ENCODE measurements at places on chromosomes 3 and 15.

GRCh38 chr3:13013994-13014754, 59.1 kb downstream of the IQSEC1 start:
- DNase-seq = no peak

DNA sequence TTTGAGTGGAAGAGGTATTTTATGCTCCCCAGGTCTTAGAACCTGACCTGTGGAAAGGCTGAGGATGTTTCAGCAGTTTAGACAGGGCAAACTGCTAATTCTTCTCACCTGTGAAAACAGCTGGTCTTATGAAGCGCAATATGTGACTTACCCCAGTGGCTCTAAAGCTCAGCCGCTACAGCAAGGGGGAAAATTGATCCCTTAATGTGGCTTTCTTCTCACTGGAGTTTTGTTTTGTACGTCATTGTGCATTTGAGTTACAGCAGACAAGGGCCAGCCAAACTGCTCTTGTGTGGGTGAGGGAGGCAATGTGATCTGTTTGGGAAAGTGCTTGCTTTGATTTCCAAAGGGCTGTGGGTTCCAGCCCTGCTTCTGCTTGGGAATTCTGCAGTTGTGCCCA, 293.4 kb upstream of the LRRFIP2 start:
- DNase-seq = no peak

- DNase-seq = no peak
Observed at GRCh38 chr3:46082849-46083248, 55.6 kb upstream of the XCR1 start.

- DNase-seq = no peak
Observed at GRCh38 chr3:124552224-124552623, 178.0 kb upstream of the UMPS start.

GRCh38 chr3:67384760-67385397, 269.5 kb downstream of the SUCLG2 start:
- DNase-seq = peak; percentile 37

DNA sequence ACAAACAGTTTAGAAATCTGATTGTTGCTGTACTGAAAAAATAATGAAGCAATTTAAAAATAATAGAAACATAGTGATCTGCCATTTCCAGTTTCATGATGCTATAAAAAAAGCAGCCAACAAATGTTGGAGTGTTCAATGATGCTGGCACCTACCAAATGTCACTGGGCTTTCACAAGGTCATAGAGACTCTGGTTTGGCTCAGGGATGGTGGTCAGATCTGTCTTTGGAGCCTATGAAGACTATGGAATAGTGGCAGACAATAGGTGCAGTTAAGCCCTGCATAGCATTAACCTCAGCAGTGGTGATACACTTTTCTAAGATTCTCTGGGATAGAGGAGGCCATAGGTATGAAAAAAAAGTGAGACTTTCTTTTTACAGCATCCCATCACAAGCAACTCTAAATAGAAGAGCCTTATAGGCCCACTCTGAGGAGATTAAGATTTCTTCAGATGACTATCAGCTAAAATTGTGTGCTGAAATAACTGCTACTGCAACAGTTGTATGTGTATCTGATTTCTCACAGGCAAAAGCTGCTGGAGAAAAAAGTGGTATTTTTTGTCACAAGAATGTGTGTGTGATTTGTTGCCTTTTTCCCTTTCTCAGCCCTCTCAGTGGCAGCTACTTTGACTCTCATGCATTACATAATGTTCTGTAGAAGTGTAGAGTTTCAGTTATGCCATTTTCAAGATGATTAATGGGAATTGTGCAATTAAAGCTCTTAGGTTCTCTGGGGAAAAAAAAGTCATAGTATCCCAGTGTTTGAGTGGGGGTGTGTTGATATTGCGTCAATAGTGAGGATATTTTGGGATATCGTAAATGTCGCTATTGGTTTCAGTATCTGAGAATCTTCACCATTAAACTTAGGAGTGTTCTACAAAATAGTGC, 137.4 kb downstream of the MBNL1 start:
- DNase-seq = peak; percentile 89

- DNase-seq = no peak
Observed at GRCh38 chr15:62444104-62445022, 279.3 kb upstream of the C2CD4B start.

GRCh38 chr15:75192307-75192706, 9.4 kb upstream of the C15orf39 start:
- no peak for DNase-seq

GRCh38 chr3:61777483-61777882, 216.1 kb downstream of the PTPRG start:
- no peak for DNase-seq

DNA sequence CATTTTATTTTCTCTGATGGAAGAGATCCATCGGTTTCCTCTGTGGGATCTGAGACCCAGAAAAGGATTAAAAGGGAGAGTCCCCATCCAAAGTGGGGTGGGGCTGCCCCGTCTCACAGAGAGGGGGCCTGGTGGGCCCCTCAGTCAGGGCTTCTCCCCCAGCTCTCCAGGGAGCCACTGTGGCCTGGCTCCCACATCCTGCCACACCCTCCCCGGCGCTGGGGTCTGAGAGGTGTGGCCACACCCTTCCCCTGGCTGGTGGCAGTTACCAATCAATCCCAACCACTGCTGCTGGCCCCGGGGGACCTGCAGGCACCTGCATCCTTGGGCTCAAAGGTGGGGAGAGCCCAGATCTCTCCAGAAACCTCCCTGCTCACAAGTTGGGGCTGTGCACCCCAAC, 161.8 kb upstream of the IQSEC1 start:
- no peak for DNase-seq

GRCh38 chr3:47399531-47400270, 18.9 kb downstream of the PTPN23 start:
- peak; percentile 67 for DNase-seq

- no peak for DNase-seq
Observed at GRCh38 chr3:98710067-98710659, 53.0 kb upstream of the ST3GAL6 start.

DNA sequence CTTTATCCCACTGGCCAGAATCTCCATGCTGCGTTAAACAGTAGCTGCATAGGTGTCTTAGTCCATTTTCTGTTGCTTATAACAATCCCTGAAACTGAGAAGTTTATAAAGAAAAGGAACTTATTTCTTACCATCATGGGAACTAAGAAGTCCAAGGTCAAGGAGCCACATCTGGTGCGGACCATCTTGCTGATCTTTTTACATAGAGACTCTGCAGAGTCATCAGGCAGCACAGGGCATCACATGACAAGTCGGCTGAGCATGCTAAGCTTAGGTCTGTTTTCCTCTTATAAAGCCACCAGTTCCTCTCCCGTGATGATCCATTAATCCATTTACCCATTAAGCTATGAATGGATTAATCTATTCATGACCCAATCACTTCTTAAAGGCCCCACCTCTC, 22.4 kb upstream of the FAM174B start:
- DNase-seq = no peak

DNA sequence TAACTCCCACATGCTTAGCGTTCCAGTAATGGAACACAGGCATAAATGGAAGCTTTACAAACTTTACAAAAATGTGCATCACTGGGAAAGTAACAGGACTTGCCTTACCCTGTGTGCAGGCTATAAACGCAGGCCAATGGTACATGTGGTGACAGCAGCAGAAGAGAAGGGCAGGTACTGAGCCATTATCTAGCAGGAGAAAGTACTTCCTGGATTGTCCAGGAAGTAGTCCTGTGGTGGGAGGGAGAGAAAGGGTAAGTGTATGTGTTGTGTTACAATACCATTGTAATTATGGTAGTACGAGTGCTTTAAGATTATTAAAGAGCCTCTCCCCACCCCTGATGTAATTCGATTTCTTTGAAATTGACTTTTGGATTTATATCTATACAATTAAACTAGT, 5.3 kb downstream of the ATP1B3 start:
- peak; percentile 6 for DNase-seq

DNA sequence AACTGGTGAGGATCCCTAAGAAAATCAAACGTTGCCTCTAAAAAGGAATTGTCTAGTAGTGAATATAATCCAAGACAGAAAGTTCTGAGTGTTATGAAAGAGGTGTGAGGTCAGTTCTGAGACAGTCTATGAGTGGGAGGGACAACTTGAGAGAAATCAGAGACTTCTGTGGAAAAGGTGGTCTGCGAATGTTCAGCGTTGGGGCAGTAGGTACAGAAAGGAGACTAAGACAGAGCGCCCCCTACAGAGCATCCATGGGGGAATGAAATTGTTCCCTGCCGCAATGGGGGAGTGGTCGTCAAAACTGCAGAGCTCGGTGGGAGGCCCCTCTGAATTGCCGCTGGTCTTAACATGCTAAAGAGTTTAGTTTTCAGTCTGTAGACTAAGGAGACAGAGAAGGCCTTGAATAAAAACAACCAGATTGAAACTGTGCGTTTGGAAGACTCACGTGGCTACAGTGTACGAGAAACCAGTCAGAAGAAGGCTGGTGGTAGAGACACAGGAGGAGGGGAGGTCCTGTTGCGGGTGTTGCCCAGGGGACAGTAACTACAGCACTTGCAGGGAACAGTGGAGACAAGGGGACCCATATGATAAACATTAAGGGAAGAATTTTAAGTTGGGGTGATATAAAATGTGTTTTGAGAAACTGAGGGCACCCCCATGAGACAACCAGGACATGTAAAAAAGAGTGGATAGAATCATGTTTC, 6.9 kb downstream of the TNIK start:
- DNase-seq = no peak

DNA sequence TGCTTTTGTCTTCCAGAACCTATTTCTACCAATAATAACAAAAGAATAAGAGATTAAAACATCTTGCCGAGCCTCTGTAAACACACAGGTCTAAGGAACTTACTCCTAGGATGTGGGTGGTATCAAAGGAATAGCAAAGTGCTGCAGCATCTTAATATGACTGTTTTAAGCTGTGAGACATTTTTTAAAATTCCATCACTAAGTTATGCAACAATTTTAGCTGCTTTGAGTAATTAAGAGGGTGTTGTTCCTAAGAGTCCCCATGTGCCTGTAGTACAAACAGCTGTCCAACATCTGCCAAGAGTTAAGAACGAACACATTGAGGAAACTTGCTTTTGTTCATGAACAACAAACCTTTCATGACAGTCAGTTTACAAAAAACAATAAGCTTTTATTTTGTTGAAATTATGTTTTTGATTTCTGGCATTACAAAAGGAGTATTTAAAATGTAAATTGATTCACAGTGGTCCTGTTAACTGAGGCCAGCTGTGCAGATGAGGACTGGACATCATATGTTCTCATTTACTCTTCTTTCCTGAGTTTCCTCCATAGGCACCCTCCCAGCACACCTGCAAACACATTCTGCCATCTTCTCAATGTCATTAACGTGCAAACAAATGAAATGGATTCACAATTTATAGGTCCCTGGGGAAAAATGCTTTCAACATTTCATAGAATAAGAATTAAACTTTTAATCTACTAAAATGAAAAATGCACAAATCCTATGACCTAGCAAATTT, 337.3 kb upstream of the ARHGEF26 start:
- DNase-seq = no peak

DNA sequence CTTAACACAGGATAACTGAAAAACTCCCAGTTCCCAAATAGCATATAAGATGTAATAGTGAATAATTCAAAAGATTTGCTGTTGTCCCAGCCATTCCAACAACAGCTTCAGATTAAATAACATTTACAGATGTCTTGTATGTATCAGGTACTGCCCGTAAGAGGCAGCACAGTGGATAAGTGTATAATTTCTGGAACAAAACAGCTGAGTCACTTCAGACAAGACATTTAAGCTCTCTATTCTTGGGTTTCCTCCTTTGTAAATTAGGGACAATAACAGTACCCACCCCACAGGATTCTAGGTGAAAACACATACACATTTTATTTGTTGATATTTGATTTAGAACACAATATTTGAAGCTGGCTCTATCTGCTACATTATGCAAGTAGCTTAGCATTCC, 2.6 kb upstream of the WWTR1 start:
- DNase-seq = no peak

DNA sequence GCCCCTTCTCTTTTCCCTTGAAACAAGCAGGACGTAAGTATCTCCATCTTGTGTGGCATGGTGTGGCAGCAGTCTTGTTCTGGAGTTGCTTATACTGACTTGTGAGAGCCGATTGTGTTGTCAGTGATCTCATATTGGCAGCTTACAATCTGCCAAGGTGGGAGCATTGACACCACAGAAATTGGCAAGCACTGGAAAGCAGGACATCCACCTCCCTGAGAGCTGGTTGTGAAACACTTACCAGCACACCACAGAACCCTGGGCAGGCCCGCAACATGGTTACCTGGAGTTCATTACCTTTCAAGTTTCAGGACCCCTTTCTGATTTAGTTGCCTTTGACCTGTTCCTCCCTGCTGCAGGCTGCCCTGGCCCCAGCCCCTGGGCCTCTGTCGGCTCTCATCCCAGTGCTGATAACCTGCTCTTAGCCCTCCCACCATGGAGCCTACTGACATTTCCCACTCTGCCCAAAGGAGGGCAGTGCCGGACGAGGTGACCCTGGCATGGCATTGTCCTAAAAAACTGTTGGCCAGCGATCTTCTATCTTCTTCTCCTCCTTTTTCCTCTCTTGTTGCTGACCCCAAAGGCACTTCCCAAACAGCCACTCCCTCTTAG, 10.6 kb upstream of the ATP2B2 start:
- DNase-seq = no peak

DNA sequence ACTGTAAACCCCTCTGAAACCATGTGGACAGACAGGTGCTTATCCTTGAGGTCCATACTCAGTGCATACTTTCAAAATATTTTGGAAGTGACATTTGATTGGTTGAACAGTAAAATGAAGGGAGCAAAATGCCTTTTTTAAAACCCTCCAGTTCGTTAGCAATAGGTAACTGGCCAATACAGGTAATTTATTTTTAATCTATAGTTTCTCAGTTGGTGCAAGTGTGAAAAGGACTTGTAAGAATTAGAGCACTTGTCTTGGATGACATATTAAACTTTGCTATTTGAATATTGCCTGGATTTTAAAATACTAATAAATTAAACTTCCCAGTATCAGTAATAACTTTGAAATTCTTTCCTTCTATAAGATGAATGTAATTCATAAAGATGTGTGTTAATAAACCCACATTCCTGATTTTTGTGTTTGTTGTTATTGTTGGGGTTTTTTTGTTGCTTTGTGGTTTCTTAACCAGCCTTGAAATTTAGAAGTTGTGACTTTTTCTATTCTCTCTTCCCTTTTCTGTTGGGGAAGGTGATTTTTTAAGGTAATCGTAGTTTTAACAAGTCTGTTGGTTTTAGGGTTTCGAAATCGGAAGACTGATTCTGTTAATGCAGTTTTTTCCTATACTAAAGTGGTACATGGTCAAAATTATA, 90.0 kb downstream of the STT3B start:
- DNase-seq = no peak

GRCh38 chr3:4515916-4516579, 22.9 kb downstream of the ITPR1 start:
- no peak for DNase-seq

- no peak for DNase-seq
Observed at GRCh38 chr15:68334661-68335124, 57.1 kb downstream of the FEM1B start.

- DNase-seq = no peak
Observed at GRCh38 chr3:37986479-37987314, 3.9 kb upstream of the VILL start.

DNA sequence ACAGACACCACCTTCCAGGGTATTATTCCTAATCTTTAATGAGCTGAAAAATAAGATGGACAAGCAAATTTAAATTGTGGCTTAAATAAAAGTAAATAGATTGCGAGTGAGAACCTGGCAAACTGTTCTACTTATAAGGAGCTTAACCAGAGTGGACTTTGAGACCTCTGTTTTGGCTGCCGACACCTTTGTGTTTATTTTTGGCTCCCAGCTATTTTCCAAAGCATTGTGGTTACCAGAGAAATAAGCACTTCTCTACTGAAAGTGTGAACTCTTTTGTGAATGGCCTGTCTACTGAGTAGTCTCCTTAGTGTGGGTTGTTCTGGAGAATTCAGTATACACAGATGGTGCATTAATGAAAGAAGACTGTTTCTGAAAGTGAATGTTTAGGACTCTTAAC, 109.4 kb downstream of the ATP8B4 start:
- DNase-seq = no peak

Data from MV-4-11 (cell line).